ENCODE measurements at places on chromosomes 1 and 21.

- no peak for DNase-seq
These were observed 2.2 kb downstream of the ANGPTL1 start for GRCh38 chr1:178868706-178869105.

DNA sequence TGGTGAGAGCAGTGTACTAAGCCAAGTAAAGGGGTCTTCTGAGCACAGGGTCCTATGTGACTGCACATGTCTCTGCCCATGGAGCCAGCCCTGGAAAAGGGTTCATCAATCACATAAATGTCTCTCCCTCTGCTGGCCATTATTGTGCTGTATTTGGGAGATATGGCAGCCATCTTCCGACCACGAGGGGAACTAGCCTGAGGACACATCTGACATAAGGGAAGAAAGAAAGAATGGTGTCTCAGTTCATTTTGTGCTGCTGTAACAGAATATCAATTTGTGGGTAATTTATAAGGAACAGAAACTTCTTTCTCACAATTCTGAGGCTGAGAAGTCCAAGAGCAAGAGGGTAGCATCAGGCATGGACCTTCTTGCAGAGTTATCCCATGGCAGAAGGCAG lies 55.1 kb upstream of the GJA5 start:
- DNase-seq, result no peak

DNA sequence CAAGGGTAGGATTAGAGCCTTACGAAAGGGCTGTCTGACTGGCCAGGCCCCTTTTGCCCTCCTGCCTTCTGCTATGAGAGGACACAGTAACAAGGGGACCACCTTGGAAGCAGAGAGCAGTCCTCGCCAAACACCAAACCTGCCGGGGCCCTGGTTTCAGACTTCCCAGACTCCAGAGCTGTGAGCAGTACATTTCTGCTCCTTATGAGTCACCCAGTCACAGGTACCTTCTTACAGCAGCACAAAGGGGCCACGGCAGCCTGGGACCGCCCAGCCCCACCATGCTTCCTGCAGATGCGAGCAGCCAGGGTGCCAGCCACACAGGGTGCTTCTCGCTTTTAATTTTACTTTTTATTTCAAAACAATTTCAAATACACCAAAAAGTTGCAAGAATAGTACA lies 17.2 kb upstream of the POFUT2 start:
- DNase-seq, result no peak

DNA sequence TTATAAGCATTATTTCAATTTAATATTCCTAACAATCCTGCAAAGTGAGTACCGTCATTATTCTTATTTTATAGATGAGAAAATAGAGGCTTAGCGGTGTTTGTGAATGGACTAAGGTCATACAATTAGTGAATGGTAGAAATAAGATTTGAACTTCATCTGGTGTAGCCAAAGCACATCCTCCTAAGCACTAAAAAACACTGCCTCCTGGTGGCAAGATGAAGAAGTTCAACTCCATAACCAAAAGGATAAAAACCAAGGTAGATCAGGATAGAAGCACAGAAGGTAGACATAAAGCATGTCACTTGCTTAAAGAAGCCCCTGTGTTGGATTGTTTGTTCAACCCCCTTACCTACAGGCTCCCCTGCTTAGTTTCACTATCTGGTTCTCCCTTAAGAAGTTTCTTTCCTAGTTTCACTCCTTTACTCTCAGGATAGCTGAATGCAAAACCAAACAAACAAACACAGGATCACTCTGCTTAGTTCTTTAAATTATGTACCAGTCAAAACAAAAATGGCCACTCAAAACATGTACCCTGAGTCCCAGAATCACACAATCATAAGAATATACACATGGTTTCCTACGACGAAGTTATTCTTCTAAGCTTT lies 12.7 kb upstream of the AIM2 start:
- DNase-seq, result no peak

DNA sequence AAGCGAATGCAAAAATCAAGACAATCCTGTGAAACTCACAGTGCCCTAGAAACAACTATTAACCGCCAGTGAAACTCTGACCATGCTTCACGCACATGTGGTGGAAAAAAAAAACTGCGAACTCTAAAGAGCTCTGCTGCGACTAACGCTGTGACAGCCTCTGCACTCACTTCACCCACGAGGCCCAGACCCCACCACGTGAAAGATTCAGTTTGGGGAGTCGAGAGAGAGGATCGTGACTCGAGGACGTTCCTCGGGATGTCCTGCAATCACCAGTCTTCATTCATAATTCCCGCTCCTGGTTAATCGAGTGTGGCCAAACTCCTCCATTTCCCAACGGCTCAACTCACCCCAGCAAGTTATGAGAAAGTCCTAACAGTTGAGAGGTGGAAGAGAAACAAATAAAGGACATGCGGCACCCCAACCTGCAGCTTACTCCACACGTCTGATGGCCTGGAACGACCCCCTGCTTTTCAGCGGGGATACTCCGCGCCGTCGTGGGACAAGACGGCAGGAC lies 1.1 kb downstream of the SERBP1 start:
- DNase-seq, result peak; percentile 20

DNA sequence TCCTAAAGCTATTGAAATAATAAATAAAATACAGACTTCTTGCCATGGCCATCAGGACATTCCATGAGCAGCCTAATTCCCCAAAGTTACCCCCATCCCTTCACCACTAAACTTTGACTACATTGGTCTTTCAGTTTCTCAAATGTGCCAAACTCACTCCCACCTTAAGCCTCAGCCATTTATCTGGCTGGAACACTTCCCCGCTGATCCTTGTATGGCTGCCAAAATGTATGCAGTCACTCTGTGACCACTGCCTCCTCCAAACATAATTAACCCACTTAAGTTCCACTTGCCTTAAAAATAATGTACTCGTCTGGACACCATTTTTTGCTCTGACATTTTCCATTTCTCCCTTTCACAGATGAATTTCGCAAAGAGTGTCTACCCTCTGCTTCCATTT lies 407.4 kb downstream of the NTNG1 start:
- DNase-seq, result no peak

DNA sequence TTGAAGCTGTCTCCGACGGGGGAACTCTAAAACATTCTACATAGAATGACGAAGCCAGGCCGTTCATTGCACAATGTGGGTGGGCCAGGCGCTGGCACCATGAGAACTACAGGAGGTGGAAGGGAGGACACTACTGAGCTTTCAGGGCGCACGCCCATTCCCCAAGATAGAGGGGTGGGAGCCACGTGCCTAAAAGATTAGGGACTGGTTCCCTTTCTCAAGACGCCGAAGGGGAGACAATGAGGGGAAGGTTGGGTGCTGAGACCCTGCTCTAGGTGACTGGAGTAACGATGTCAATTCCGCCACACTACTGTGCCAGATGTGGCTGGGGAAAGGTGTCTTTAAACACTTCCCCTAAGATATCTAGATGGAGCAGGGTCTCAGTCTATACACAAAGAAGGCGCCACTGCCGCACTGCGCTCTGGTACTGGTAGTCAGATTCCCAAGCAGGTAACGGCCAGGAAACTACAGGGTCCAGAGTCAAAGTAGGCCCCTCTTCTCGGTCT lies 782 bp downstream of the CSDE1 start:
- no peak for DNase-seq

- DNase-seq, result no peak
These were observed 103.9 kb downstream of the SLC44A5 start for GRCh38 chr1:75506976-75507375.

DNA sequence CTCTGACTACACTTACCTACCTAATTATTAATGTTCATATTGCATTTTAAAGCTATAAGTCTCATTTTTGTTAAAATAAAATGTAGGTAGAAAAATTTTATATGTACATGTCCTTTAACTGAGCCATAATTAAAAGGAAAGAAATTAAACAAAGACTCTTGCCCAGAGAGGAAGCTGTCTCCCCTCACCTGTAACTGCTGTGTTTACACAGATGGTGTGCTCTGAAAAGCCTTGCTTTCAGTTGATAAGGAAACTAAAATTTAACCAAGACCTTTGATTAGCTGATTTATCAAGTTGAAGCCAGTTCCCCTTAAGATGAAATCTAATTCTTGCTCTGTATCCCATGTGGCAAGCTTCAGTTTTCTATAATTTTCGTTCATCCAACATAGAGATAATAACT lies 213.5 kb downstream of the LYPLAL1 start:
- DNase-seq, result no peak

DNA sequence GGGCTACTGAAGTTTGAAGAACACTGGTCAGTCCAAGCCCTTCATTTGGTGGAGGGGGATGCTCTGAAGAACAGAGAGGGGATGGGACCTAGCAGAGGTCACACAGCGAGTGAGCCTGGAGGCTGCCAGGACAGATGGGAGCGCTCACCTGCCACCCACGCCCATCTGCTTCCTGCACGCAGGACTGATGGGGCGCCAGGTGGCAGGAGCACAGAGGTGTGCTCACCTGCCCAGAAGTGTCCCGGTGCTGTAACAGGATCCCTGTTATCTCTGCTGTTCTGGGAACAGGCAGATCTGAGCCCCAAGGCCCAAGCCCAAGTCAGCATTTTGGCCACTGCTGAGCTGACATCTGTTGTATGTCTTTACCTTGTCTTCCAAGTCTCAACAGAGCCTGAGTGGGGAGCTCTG lies 40.5 kb downstream of the EPHB2 start:
- no peak for DNase-seq

- no peak for DNase-seq
These were observed 90.7 kb upstream of the DUSP10 start for GRCh38 chr1:221832617-221833016.

DNA sequence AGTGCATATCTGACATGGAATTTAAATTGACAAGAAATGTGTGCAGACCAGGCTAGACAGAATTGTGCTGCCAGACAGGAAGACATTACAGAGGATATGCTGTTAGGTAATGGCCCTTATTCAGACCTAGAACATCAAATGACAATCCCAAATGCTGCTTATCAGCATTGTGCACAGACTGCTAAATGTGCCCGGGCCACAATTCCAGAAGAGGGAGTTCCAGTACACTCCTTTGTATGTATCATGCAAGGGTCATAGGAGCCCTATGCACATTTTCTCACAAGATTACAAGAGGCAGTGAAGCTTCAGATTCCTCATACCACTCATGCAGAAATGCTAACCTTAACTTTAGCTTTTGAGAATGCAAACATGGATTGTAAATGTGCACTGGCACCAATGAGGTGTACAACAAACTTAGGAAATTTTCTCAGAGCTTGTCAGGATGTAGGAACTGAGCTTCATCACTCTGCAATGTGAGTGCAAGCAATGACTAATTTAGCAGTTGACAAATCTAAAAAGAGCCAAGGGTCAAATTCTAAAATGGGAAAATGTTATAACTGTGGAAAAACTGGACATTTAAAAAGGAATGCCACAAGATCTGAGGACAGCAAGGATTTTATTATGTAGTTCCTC lies 273.5 kb downstream of the COL11A1 start:
- no peak for DNase-seq

DNA sequence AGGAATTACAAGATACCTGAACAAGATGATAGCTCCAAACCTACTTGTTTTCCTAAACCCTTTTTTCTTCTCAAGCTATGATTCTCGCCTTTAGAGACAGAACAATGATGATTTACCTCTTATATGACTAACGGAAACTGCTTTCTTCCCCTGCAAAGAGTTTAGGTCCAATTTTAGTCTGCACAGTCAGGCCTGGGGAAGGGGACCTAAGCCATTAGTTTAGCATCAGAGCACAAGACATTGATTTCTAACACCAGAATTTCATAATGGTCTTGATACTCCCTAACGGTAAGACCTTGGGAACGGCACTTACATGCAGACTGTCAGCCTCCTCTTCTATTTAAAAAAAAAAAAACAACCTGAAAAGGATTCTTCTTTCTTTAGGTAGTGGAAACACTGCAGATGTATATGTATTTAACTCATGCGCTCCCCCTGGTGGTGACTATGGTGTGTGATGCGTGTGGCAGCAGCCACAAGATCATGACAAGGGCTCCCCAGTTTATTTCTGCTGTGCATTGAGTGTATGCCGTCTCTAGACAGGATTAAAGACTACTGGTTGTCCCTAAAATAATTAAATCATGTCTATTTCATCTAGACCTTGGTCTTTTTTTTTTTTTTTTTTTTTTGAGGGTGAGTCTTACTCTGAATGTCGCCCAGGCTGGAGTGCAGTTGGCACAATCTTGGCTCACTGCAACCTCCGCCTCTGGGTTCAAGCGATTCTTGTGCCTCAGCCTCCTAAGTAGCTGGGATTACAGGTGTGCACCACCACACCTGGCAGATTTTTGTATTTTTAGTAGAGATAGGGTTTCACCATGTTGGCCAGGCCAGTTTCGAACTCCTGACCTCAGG lies 37.3 kb upstream of the TMEM222 start:
- peak; percentile 59 for DNase-seq

DNA sequence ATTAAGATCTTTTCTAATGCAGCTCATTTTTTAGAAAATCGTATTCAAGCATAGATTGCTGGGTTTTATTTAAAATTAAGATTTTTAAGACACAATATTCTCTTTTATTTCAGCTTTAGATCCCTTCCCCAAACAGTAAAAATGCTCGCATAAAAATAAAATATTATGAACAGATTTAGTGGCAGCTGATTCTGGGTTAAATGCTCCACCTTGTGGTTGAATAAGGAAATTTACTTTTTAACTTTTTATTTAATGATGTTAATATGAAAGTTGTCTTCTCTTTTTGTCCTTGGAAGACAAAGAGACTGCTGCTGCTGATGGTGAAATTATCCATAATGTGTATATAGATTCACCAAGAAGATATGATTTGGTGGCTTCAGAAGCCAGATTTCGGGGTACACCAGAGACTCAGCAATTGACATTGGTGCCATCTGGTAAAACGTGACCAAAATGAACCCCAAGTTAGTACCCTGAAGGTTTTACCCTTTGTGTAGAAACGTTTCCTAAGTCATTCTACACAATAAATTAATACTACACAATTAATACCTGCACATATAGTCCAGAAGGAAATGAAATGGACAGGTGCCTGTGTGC lies 128.0 kb downstream of the ADAMTS1 start:
- no peak for DNase-seq

- DNase-seq, result no peak
These were observed 82.3 kb upstream of the ZC3H12A start for GRCh38 chr1:37392051-37392450.

DNA sequence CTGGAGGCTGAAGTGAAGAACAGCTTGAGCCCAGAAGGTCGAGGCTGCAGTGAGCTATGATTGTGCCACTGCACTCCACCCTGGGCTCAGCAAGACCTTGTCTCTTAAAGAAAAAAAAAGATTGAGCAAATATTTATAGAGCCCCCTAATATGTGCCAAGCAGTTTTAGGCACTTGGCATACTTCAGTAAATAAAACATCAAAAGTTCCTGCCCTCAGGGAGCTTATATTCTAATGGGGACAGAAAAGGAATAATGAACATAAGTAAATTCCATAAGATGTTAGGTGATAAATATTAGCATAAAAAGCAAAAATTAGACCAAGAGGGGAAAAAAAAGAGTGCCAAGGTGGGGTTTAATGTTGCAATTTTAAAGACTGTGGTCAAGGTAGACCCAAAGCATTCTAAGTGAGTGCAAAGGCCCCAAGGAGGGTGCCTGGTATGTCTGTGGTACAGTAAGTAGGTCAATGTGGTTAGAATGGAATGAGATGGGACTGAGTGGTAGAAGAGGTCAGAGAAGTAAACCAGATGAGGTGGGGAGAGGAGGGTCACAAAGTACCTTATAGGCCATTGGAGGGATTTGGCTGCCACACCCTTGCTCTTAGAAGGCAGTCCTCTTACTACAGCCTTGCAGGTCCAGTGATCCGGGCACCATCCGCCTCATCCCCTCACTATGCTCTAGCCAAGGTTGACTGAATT lies 2.2 kb upstream of the TOE1 start:
- no peak for DNase-seq
